ENCODE measurements at places on chromosomes 2 and 18. TPM values are rescaled to one million over a fixed set of nuclear protein-coding genes. Genes with fewer than 3 reads are reported as not detected.

- H3K4me3 ChIP-seq = no peak overlapping the region
- no peaks in the 10 kb centered on the region for H3K27me3 ChIP-seq
Observed at GRCh38 chr2:219565130-219566080, 5.9 kb downstream of the OBSL1 start.

MEIS1 gene
- 3.4 TPM for total RNA-seq

GRCh38 chr2:233354500-233354924 lies 218 bp downstream of the DGKD start:
- H3K27ac ChIP-seq = no peak overlapping the region
- no peaks in the 10 kb centered on the region for H3K36me3 ChIP-seq
- peaks cover 30% of the 10 kb centered on the region for H3K4me1 ChIP-seq
- peak overlapping the region; percentile 70 for H3K4me3 ChIP-seq

DNA sequence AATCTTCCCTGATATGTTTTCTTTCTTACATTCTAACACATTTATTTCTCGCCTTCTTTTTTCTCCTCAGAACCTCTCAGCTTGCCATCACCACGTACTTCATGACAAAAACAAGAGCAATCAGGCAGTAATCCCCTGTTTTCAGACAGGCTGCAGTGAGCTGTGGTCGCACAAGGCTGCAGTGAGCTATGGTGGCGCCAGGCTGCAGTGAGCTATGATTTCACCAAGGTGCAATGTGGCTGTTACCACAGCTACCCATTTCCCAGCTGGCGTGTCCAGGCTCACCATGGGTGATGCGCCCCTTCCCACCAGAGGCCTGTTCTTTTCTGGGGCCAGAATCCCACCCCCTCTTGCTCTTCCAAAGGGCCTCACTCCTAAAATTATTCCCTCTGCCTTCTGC lies 25.8 kb downstream of the TCF23 start:
- H3K4me3 ChIP-seq = no peak overlapping the region
- H3K27ac ChIP-seq = no peak overlapping the region
- H3K4me1 ChIP-seq = no peaks in the 10 kb centered on the region
- no peaks in the 10 kb centered on the region for H3K36me3 ChIP-seq
- peaks cover 70% of the 10 kb centered on the region for H3K27me3 ChIP-seq

All from astrocyte (in vitro differentiated cells and primary cell).